ENCODE measurements at places on chromosomes 2 and 18.

GRCh38 chr18:42113529-42114191 is 158.6 kb downstream of the PIK3C3 start:
- DNase-seq = no peak

DNA sequence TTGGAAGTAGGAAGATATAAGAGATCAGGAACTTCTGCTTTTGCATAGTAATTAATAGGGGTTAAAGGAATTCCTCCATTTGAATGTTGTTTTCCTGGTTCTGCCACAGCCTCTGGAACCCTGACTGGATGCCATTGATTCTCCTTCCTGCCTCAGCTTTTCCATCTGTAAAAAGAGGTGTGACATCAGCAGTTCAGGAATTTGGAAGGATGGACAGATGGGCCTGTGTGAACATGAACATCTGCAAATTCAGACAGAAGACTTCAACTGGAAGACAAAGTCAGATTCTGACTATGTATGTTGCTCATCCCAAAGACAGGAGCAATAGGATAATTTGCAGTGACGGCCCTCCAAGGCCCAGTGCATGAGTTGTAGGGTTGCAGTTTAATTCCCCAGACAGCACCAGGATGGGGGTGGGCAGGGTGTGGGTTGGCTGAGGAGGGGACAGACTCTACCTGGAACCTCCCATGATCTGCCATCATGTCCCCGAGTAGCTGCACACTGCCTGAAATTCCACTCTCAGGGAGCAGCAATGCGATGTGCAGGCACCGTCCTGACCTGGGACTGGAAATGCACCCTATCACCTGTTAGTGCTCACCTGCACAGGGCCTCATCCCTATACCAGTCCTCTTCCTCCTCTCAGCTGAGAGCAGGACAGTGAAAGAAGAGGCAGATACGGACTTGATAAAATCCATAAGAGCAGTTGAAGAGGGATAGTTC is 98.9 kb upstream of the EPAS1 start:
- DNase-seq = no peak

DNA sequence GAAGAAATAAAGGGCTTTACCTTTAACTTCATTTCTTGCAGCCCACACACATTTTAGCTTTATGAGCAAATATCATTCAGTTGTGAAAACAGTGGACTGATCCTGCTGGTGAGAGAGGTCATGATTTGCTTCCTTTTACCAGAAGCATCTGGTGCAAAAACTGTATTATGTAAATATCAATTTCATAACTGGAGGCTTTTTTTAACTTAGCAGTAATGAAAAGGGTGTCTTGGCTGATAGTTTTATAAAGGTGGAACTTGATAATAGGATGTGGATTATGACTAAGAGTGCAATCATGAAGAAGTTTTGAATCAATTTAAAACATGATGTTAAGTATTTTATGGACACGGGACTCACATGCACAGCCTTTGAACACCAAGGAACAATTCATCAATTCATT is 304.4 kb downstream of the GULP1 start:
- no peak for DNase-seq

GRCh38 chr2:10048501-10049171 is 5.3 kb downstream of the KLF11 start:
- DNase-seq = no peak

Data from activated CD4-positive, alpha-beta T cell treated with anti-CD3 and anti-CD28 coated beads for 24 hours (primary cell).